ENCODE measurements at places on chromosomes 11 and 22.

GRCh38 chr11:128036556-128037093 is 550.7 kb downstream of the ETS1 start:
- DNase-seq = no peak

DNA sequence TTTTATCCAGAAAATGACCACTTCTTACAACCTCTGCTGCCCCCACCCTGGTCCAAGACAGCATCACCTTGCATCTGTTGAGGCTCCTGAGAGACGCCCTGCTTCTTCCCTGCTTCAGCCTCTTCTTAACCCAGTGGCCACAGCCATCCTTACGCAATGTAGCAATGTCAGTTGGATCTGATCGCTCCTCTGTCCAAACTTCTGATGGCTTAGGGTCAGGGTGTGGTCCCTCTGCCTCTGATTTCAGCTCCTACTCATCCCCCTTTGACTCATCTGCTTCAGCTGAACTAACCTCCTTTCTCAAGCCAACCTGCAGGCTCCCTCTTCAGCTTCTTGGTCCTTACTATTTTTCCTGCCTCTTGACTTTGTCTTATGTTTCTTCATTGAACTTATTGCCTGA is 280.8 kb downstream of the KIRREL3 start:
- no peak for DNase-seq

GRCh38 chr22:43376765-43377547 is 33.8 kb upstream of the SCUBE1 start:
- no peak for DNase-seq

DNA sequence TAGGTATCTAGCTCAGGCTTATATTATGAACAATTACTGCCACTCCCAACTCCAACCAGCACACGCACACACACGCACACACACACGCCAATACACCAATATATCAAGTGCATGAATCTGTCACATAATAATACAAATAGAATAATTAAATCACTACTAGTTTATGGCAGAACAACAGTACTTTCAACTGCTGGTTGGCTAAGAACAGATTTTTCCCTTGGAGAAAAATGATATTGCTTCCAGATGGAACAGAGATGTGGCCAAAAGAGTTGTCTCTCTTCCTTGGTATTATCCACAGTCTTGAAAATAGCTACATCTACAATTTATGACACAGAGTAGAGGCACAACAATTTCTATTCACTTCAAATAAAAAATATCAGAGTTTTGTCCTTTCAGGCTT is 538.3 kb upstream of the FAT3 start:
- DNase-seq = no peak

DNA sequence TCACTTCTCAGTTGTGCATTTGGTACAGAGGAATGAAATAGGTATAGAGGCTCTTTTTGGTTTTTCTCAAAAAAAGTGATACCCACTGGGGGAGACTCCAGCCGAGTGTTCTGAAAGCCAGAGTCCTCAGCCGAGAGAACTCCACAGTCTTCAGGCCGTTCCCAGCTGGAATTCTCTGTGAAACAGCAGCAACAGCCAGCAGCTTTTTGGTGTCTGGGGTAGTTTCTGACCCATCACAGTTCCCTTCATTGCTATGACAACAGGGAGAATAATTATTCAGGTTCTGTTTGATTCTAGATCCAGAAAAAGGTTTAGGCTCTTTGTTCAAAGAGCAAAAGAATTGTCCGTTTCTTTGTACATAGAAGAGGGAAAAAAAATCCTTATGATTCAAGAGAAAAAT is 84.6 kb downstream of the C22orf31 start:
- no peak for DNase-seq

- DNase-seq = no peak
These were observed 76.5 kb downstream of the ZC3H12C start for GRCh38 chr11:110169738-110170137.

DNA sequence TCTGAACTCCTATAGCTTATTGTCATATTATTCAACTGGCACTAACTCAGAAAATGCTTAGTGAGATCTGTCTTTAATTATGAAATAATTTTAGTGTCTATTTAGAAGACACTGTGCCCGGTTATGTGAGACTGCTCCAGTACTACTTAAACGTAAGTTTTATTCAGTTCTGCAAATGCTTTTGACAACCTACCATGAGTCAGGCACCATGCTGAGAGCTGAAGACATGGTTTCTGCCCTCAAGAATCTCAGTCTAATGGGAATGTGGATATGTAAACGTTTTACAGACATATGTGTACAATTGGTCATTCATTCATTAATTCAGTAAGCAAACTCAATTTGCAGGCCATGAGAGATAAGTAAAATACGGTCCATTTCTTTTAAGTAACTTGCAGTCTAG is 40.0 kb downstream of the DCUN1D5 start:
- DNase-seq = no peak

GRCh38 chr11:35511666-35512065 is 13.8 kb downstream of the PAMR1 start:
- DNase-seq = peak; percentile 52

DNA sequence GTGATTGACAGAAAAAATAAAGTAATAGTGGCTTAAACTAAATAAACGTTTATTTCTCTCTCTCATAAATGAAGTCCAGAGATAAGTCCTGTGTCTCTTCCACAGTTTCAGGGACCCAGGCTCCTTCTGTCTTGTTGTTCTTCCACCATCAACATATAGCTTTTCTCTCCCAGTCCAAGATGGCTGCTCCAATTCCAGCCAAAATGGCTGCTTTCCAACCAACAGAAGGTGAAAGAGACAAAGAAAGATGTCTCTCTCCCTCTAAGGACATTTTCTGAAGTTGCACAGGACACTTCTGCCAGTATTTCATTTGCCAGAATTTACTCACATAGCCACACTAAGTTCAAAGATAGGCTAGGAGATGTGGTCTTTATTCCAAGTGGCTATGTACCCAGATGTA is 9.4 kb upstream of the PLEKHB1 start:
- no peak for DNase-seq

DNA sequence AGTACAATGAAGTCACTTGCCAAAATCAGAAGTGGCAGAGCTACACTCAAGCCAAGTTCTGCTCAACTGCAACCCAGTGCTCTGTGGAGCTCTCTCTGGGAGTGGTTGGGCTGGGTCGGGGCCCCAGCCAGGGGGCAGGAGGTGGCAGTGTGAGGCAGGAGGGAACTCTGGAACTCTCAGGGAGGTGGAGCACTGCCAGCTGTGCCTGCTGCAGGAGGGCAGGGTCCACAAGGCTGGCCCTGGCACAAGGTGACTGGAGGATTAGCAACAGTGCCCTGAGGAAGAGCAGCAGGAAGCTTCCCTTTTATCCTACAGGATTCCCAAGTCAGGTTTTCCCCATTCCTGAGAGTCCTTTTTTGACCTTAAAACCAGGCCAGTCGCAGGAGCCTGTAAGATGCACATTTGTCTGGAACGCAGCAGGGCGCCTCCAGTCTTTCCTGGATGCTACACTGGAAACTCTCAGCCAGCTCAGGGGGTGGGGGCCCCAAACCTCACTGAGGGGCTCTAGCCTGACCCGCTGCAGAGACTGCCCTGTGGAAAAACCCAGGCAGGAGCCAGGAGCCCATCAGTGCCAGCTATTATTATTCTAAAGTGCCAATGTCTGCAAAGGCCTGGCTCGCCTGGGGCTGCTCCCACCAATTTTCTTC is 31.8 kb downstream of the DKK3 start:
- no peak for DNase-seq

- no peak for DNase-seq
These were observed 12.2 kb upstream of the PIM3 start for GRCh38 chr22:49948116-49948957.

- no peak for DNase-seq
These were observed 10.6 kb downstream of the TSPAN32 start for GRCh38 chr11:2312232-2313042.

All from HS-27A (cell line).